ENCODE measurements at places on chromosomes 5 and 9.
A peak's percentile ranks its signal among the peaks of the same experiment; 100 is the strongest.

- DNase-seq = no peak
Measured at GRCh38 chr5:107154593-107154992, 516.1 kb downstream of the EFNA5 start.

DNA sequence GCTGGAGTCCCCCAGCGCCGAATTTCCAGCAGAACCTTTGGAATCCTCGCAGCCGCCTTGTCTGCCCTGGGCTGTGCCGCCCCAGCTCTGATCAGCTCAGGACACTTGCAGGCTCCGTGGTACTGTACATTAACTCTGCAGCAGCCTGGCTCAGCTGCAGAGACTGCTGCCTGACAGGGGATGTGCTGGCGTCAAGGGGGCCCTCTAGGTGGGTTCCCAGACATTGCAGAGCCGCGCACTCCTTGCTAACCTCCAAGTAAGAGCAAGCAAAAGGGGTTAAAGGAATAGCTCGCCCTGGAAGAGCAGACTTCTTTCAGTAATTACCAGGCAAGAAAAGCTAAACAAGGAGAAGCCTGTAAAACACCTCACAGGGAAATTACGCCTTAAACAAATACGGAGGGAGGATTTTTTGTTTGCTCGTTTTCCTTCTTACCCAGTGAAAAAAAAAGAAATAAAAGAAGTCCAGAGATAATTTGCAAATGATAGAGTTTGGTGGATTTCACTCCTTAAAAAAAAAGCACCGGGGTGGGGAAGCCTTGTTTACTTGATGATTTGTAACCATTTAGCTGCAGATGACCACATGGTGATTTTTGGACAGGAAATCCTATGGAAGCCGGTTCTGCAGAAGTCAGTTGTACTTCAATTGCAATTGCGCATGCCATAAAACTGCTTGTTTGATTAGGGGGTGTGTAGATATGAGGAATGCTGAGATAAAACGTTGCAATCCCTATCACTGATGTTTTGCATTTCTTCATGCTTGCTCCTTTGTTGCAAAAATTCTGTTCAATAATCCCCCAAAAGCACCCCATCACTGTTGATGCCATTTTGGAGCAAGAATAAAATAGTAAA is 305.8 kb downstream of the PDE4D start:
- peak; percentile 17 for DNase-seq

DNA sequence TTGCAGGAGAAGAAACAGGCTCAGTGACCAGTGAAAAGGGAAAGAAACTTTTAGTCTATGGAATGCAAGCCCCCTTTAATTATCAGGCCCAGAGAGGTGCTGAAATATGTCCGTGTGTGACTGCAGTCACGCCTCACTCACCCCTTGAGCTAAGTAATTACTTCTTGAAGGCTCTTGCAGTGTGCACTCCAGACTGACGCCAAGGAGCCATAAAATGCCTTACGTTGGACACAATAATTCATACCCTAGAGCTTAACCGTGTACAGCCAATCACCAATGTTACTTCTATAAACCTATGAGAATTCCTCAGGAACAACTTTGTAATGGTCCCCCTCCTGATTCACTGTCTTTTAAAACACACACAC is 242.2 kb downstream of the SYK start:
- no peak for DNase-seq

GRCh38 chr9:105119156-105119555 is 125.3 kb upstream of the SLC44A1 start:
- no peak for DNase-seq

GRCh38 chr5:90214991-90215390 is 194.6 kb downstream of the CETN3 start:
- no peak for DNase-seq

DNA sequence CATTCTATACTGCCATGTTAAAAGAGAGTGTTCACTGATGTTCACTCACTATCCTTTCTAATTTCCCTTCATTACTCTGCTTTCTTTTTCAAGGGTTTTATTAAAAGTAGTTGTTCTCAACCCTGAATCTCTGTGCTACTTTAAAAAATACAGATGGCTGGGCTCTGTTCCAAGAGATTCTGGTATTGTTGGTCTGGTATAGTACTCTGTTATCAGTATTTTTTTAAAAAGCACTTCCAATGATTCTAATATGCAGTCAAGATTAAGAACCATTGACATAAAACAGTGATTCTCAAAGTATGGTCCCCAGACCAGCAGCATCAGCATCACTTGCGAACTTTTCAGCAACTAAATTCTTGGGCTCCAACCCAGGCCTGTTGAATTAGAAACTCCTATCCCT is 77.0 kb upstream of the STARD4 start:
- no peak for DNase-seq
